ENCODE measurements at places on chromosomes 2 and 18.

- DNase-seq: no peak
These were observed 1.9 kb upstream of the SLC1A4 start for GRCh38 chr2:64987001-64987955.

DNA sequence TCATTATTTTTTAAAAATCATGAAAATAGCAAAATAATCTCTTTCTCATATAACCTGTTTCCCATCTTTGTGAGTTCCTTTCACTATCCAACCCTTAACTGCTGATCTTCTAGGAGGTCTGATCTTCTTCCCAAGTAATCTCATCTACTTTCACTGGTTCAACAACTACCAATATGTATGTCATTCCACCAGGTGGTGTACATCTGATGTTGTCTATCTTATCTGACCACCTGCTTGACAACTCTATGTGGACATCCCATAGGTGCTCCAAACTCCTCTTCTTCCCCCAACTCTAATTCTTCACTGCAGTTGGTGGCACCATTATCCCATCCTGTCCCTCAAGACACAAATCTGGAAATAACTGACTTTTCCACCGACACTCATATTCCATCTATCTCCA is 62.5 kb downstream of the FAM228A start:
- no peak for DNase-seq

- no peak for DNase-seq
These were observed 67.1 kb downstream of the SUMO1 start for GRCh38 chr2:202171241-202171825.

DNA sequence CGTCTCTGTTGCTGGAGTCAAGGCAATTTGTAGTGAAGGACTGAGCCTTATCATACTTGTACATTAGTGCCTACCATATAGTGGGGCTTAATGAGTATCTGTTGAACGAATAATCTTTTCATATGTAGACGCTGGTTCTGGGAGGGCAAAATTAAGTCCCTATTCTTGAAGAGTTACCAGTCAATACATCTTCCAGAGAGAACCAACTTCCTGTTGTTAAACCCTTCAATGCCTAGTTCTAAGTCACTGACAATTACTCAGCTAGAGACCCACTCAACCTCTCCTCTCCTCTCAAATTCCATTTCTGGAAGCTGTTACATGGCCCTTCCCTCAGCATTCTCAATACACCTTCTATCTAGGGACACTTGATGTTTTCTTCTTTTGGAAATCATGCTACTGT is 1.1 kb upstream of the MOB4 start:
- peak; percentile 26 for DNase-seq

DNA sequence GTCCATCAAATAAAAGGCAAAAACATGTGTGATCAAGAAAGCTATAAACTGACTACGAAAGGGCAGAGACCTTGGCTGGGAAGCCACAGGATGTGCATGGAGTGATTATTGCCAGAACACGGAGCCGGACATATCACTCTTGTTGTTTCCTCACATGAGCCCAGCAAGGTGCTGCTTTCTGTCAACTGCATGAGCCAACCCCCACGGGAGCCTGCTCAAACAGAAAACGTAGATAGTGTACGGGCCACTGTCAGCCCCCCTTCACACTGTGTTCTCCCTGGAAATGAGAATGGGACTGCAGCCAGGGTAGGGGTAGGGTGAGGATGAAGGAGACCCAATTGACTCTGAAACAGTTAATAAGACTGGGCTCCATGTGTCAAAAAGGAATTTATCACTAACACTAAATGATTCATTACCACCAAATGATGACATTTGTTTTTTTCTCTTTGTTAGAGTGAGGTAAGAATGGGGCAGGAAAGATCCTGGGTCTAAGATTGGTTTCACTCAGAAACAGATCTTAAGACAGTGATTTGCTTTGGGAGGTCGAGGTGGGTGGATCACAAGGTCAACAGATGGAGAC is 235.8 kb downstream of the MREG start:
- no peak for DNase-seq

DNA sequence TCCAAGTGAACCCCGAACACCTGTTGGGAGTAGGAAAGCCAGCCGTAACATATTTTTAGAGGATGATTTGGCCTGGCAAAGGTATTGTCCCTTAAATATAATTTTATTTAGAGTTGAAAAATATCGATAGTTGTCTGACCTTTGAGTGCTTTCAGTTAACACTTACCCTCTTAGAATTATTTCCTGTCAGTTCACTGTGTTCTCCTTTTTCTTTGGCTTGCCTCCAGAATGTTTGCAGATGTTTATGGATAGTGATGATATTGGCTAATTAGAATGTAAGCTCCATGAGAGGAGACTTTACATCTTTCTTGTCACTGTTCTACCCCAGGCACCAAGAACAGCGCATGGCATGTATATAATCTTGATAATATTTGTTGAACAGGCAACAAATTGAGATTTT is 19.8 kb downstream of the PIKFYVE start:
- no peak for DNase-seq

DNA sequence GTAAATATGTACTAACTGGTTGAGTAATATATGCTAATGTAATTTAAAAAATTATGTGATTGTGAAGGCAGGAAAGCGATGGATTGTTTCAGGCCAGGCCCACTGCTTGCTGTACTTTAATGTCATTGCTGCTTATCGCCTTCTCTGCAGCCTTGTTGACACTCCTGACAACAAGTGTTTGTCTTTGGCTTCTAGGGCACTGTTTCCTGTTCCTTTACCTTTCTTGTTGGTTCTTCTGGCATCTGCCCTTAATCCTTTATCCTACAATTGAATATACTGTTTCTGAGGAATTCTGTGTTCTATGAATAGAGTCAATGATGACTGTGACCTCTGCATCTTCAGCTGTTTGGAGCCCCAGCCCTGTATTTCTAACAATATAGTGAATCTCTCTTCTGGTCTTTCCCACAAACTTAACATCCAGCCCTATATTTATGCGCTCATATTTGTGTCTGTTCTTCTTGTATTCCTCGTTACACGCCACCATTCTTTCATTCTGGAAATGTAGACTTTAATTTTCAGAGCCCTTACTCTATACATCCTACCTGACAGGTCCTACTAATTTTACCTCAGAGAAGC is 17.6 kb downstream of the ACSL3 start:
- DNase-seq: no peak

DNA sequence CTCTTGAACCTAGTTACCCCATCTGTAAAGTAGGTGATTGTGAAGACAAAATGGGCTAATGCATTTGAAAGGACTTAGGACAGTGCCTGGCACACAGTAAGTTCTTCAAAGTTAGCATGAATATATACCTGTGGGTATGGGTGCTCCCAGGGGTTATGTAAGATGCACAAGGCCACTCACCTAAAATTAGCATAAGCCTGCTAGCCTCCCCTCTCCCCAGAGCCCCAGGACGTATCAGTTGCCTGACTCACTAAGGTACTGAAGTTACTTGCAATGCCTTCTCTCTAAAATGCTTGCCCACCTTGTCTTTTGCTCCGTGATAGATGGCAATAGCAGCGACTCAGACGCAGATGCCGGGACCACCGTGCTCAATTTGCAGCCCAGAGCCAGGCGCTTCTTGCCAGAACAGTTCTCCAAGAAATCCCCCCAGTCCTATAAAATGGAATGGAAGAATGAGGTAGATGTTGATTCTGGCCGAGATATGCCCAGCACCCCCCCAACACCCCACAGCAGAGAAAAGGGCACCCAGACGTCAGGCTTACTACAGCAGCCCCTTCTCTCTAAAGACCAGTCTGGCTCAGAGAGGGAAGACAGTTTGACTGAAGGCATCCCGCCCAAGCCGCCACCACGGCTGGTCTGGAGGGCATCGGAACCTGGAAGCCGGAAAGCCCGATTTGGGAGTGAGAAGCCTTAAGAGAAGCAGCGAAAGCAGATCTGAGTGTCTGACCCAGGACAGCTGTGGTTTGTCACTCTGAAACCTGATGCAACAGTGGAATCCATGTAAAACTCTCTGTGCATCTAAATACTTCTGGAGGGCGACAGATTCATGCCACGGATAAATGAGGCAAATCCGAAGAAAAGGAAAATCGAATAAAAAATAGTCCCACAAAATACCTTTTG is 53.8 kb upstream of the TMEM182 start:
- no peak for DNase-seq

GRCh38 chr2:121099329-121100290 is 185.4 kb downstream of the TFCP2L1 start:
- no peak for DNase-seq

GRCh38 chr18:70322928-70323327 is 34.1 kb downstream of the SOCS6 start:
- no peak for DNase-seq

GRCh38 chr18:48641981-48642380 is 103.2 kb downstream of the CTIF start:
- no peak for DNase-seq

DNA sequence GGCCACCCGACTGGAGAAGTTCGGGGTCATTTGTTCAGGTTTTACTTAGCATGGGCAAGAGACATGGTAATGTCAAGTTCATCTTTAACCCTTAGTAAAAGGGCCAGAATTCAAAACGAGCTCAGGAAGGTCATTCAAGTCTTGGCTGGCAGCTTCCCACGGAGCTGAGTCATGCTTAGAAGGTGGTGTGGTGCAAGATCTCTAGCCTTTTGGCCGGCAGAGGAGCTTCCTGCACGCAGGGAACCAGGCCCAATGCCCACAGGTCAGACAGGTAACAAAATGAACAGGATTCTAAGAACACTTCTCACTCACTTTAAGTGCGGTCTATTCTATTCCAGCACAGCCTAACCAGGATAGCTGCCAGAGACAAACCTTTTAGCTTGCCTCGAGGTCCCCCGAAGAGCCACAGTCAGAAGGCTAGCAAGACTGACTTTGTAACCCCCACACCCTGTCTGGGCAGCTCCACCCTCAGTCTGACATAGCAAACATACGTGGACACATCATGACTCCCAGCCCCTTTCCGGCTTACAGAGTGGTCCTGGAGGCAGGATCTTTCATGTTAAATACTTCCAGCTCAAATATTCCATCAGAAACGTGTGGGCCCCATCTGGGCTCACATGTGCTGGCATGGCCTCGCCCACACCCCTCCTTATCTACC is 292.7 kb downstream of the BCL11A start:
- DNase-seq: peak; percentile 26

- no peak for DNase-seq
These were observed 165.9 kb upstream of the PGAP1 start for GRCh38 chr2:197092431-197092830.

- peak; percentile 75 for DNase-seq
These were observed 15.6 kb upstream of the ASAP2 start for GRCh38 chr2:9191041-9191481.

- DNase-seq: no peak
These were observed 196.9 kb downstream of the HAUS1 start for GRCh38 chr18:46301081-46301480.

- DNase-seq: no peak
These were observed 667 bp downstream of the GFPT1 start for GRCh38 chr2:69386360-69386759.

GRCh38 chr2:171383134-171383533 is 50.7 kb downstream of the METTL8 start:
- DNase-seq: no peak

DNA sequence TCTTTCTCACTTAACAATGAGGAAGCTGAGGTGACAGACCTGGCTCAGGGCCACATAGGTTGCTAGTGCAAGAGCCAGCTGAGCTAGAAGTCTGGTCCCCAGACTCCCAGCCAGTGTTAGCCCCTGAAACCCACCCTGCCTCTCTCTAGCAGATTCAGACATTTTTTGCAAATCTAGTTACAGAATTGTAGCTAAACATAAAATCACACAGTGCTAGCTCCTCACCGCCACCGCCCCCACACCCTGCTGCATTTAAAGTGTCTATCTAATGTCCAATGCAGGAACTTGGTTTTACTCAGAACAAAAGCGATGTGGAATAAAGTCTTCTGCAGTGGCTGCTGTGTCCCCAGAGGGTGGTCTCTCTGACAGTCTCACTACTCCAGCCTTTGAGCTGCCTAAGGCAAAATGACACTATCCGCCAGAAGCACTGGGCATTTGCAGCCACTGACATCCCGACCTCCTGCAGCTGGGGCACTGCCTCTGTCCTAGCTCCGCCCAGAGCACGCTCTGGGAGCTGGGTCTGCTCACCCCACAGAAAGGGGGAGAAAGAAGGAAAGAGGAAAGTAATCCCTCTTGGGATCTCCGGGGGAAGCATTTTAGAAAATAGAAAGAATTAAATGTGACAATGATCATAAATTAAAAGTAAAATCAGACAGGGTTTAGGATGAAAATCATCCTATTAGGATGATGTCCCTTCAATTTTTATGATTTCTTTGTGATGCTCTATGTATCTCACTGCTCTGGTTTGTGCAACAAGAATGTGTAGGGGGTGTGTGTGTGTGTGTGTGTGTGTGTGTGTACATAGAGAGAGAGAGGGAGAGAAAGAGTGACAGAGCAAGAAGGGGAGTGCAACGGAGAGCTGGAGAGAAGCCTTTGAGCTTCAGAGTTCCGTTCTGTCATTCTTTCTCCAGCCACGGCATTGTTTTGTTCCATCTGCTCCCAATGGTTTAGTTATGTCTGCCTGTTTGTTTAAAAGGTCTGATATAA is 50.5 kb upstream of the ST8SIA3 start:
- DNase-seq: no peak

DNA sequence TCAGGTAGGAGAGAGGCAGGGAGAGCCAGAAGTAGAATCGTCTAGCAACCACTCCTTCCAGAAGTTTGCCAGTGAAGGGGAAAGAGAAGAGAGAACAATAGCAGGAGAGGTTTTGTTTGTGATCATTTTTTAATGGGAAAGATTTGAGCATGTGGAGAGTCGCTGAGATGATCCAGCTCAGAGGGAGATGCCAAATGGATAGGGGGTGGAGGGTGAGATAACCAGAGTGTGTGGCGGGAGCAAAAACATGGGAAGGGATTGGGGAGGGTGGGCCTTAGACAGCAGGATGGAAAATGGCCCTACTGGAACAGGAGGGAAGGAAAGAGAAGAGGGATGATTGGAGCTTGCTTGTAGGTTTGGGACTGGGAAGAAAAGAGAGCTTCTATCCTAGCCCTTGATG is 269.8 kb downstream of the GLI2 start:
- no peak for DNase-seq

- no peak for DNase-seq
These were observed 17.0 kb upstream of the ANKRD44 start for GRCh38 chr2:197327472-197328098.

DNA sequence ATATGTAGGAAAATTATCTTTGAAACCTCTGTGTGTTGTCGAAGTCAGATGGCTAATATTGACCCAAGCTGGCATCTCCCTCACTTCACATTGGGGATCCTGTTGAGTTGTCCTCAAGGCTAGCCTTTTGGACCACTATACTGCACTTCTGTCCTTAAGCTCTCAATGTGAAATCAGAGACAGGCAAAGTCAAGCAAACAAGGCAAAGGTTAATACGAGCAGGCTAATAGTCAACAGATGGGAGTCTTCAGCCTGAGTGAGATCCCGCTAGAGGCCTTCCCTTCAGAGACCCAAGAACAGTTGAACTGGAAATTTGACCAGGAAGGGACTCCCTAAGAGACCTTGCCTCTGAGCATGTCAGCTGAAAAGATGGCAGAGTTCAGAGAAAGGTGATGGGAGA is 475.4 kb downstream of the PARD3B start:
- DNase-seq: no peak

- DNase-seq: no peak
These were observed 331.7 kb downstream of the PLCL1 start for GRCh38 chr2:198136142-198136541.

DNA sequence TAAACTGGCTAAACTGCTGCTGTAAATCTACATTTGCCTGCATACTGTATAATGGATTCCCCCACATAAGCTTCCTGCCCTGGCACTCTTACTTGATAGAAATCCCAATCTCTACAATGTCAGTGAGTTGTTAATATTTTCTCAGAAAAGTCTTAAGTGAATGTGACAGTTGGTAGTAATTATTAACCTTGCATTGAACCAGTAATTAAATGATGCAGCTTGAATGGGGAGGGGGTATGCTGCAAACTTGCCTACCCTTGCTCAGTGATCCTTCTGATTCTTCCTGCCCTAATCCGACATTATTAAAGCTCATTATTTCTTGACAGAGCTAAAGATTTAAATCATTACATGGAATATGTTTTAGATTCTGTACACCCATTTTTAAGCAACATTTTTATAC is 119.0 kb upstream of the CDH7 start:
- no peak for DNase-seq

Data from HT1080 (cell line).